Melanocyte of skin (primary cell): ENCODE measurements at places on chromosomes 16 and 17. TPM values are rescaled to one million over a fixed set of nuclear protein-coding genes. Genes with fewer than 3 reads are reported as not detected.

Gene GP1BA
- not detected in 2 replicates for total RNA-seq

Gene DNASE1L2
- total RNA-seq: 0.69 and 0.73 TPM in 2 replicates

Gene ANKS4B
- not detected in 2 replicates for total RNA-seq

Gene CORO7
- 34.3 and 60.0 TPM in 2 replicates for total RNA-seq

Gene SDR42E1
- not detected in 2 replicates for total RNA-seq
